ENCODE measurements at places on chromosomes 2 and 18.

DNA sequence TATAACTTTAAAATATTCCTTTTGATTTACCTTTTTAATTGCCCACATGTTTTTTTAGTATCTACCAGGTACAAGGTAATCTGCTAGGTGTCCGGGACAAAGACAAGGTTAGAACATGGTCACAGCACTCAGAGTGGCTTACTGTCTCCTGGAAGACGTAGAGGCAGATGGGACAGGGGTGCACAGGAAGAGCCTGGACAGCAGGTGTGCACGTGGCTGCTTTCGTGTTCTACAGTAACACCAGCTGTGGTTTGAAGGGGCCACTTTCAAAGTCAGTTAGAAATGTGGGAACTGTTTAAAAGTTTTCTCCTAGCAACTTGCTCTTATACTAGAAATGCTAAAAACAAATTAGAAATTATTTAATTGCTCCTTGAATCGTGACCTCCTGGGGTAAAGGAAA is 102.9 kb upstream of the ALPP start:
- no peak for DNase-seq

- DNase-seq = no peak
These were observed 120.1 kb downstream of the NUP35 start for GRCh38 chr2:183244300-183244844.

GRCh38 chr18:13011719-13012118 is 20.6 kb downstream of the CEP192 start:
- DNase-seq = no peak

DNA sequence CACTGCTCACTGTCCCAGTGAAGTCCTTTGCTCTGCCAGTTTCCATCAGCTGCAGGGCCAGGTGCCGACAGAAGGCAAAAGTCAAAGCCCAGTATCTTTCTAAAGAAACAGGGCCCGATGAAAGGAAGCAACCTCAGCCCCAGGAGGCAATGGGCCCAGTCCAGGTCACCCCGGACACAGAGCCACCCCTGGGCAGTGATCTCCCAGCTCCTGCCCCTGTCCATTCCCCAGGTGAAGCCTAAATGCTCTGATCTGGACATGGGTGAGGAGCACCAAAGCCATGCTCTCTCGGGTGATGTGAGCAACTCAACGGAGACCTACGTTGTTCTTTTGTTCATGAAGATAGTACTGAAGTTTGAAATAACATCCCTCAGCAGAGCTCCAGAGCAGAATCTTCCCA is 61.6 kb downstream of the HDAC4 start:
- no peak for DNase-seq

GRCh38 chr2:144826105-144826504 is 306.2 kb upstream of the ZEB2 start:
- DNase-seq = no peak

DNA sequence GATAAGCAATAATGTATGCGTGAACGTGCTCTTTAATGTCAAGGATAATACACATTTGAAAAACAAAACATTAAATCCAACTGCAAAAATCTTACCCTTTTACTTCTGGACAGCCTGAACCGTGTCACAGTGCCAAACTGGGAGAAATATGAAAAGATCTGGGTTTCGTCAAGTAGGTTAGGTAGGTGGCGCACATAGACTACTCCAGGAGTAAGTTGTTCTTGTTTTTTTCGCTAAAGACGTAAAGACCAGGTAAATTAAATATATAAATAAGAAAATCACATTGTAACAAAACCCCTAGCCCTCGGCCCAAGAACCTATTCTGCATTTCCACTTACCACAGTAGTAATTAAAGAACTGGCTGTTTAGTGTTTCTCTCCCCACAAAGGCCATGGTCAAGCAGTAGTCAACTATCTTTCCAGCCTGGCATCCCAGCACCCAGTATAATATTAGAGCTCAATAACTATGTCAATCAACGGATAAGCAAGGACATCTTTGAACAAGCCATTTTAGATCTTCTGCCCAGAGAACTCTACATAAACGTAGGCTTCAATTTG is 1.1 kb downstream of the NIFK start:
- DNase-seq = no peak

GRCh38 chr2:127609031-127609751 is 36.8 kb upstream of the GPR17 start:
- no peak for DNase-seq

DNA sequence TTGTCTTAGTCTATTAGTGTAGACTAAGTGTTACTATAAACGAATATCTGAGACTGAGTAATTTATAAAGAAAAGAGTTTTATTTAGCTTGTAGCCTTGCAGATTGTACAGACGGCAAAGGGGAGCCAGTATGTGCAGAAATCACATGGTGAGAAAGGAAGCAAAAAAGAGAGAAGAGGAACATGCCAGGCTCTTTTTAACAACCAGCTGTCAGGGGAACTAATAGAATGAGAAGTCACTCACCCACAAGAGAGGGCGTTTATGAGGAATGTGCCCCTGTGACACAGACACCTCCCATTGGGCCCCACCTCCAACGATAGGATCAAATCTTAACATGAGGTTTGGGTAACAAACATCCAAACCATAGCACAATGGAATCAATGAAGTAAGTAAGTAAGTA is 20.6 kb upstream of the ZNF804A start:
- no peak for DNase-seq

DNA sequence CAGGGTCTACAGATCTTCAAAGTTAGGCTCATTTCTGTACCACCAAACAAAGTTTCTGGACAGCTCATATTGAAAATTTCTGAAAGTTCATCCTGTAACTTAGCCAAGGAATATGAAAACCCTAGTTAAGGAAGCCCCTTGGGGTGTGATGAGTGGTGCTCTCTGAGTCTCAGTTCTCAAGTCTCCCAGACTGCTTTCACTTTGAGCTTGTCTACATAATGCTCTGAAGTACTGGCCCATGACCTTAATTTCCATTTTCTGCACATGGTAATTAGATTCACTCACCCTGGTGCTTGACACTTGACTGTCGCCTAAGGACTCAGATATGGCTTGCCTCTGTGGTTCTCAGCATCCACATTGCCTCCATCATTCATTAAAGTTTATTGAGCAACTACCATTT is 51.7 kb upstream of the SATB2 start:
- no peak for DNase-seq

DNA sequence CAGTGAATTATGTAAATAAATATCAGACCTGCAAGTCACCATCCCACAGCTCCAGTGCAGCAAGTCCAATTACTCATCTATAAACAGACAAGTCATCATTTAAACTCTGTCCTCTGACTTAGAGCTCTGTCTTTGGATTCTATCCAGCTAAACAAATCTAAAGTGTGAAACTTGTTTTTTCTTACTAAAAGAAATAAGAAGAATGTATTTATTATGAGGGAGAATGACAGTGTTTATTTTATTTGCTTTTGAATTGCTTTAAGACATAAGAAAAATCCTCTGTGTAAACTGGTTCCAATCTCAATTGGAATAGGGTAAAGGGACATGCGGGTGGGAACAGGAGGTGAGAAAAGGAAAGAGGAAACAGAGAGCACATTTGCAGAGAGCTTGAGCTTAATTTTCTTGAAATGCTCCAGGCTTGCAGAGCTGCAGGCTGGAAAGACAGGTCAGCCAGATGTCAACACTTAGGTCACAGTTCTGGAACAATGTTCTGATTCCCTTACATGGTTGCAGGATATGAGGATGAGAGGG is 355.8 kb downstream of the MEIS1 start:
- no peak for DNase-seq

GRCh38 chr18:79771446-79772107 is 26.2 kb upstream of the KCNG2 start:
- DNase-seq = no peak

DNA sequence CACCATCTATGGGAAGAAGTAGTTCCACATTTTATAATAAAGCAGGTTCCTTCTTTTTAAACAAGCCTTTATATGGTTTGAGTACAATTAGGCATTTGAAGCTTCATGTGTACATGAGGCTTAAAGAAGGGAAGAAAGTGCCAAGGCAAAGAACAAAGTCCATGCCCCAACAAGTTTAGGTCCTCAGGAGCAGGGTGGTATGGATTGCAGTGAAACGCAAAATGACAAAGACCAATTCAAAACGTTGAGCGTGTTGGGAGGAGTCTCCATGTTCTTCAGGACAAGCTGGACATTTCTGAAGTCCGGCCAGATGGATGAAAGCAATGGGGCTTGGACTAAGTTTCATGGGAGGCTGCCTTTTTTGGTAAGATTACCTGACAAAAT is 78.8 kb upstream of the FZD5 start:
- DNase-seq = no peak

GRCh38 chr2:52454962-52455361 is 1312.6 kb upstream of the CHAC2 start:
- no peak for DNase-seq

DNA sequence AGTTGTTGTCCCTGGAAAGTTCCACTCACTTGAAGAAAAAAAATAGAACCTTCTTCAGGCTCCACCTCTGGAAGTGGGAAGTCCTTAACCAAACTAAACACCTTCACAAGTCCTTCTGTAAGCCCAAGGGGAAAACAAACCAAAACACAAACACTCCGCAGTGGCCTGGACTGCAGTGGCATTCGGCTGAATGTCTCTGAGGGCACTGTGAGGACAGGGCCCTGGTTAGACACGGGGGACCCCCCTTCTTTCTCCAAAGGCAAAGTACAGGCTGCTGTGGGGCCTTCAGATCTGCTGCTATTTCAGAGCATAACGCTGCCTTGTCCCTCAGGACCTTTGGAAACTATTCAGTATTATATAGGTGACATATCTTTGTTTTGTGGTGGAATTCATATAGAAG is 28.1 kb downstream of the FOSL2 start:
- DNase-seq = no peak

DNA sequence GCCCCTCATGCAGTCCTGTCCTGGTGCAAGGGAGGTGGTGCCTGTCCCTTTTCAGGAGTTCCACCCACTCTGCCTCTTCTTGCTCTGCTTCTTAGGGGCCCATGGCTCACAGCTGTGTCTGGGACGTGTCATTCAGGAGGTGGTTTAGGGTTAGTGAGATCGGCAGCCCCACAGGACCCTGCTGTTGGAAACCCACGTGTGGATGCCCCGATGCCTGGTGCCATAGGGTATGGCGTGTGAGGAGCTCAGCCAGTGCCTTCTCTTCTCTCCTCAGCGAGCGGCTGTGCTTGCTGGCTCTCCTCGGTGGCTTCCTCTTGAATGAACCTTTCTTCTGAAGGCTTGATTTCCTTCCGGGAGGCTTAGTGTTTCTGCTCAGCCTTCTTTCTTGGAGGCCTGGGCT is 55.2 kb downstream of the LDLRAD4 start:
- no peak for DNase-seq

- DNase-seq = no peak
These were observed 988.2 kb upstream of the CHAC2 start for GRCh38 chr2:52779446-52779845.

- DNase-seq = no peak
These were observed 78.1 kb upstream of the RBM44 start for GRCh38 chr2:237720444-237720843.

GRCh38 chr2:151824886-151825285 is 3.3 kb downstream of the ARL5A start:
- no peak for DNase-seq

- DNase-seq = no peak
These were observed 103.7 kb upstream of the PXDN start for GRCh38 chr2:1847846-1848598.

DNA sequence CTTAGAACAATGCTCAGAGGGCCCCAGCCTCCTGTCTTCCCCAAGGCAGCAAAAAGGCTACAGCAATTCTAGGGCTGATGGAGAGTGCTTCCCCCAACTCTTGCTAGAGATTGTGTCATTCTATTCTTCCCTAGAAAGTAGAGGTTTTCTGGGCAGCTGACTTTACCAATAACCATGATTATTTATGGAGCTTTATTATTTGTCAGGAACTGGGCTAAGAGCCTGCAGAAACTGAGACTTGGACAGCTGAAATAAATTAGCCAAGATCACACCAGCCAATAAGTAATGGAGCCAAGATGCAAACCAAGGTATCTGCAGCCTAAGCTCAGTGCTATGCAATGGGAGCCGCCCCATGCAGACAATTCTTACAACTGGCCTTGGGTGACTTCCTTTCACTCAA is 84.8 kb downstream of the CCBE1 start:
- no peak for DNase-seq

GRCh38 chr2:207066166-207066565 is 99.6 kb downstream of the KLF7 start:
- no peak for DNase-seq

DNA sequence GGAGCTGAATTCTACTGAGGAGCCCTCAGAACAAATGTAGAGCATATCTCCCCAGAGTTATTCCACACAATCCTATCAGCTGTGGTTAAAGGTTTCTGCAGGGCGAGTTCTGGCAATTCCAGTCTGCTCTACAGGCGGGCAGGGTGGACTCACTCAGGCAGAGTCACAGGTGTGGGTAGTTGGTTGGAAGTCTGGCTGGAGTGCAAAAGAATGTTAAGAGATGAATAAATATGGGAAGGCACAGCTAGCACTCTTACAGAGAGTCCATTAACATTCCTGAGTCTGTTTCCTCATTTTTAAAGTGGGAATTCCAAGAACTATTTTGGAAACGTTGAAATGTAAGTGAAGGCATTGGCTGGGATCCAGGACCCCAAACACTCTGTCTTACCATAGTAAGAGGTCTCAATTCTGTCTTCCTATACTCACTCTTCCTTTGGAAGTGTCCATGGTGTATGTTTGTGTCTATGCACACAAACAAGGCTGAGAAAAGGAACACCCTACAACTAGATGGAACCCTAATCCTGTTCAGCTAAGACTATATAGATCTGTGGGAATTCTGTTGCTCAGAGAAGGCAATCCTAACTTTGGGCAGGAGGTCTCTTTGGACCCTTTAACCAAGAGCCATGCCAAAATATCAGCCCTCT is 63.3 kb upstream of the AQP4 start:
- DNase-seq = no peak

DNA sequence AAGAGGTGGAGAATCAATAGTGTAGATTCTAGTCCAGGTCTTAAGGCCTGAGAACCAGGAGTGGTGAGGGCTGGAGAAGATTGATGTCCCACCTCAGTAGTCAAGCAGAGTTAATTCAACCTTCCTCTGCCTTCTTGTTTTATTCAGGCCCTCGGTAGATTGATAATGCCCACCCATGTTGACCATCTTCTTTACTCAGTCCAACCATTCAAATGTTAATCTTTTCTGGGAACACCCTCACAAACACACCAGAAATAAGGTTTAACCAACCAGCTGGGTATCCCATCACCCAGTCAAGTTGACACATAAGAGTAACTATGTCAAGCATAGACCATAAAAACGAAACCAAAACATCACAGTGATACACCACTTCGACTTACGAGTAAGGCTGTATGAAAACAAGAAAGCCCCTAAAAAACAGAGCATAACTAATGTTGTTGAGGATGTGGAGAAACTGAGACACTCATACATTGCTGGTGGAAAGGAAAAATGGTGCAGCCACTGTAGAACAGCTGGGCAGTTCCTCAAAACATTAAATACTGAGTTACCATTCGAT is 57.5 kb downstream of the SLC35F5 start:
- DNase-seq = no peak

- no peak for DNase-seq
These were observed 172.3 kb downstream of the CDH2 start for GRCh38 chr18:28004606-28005005.

- DNase-seq = no peak
These were observed 303.1 kb downstream of the GPD2 start for GRCh38 chr2:156739301-156739700.
